ENCODE measurements at places on chromosomes 1 and 21. TPM values are rescaled to one million over a fixed set of nuclear protein-coding genes. Genes with fewer than 3 reads are reported as not detected.

The GFI1 gene
- 0.26 TPM for total RNA-seq

- no peak for DNase-seq
Measured at GRCh38 chr1:176843352-176844297, 320.9 kb downstream of the ASTN1 start.

- no peak for DNase-seq
Measured at GRCh38 chr1:189616893-189617292, 860.8 kb downstream of the BRINP3 start.

The UQCRHL gene
- 4.7 TPM for total RNA-seq

DNA sequence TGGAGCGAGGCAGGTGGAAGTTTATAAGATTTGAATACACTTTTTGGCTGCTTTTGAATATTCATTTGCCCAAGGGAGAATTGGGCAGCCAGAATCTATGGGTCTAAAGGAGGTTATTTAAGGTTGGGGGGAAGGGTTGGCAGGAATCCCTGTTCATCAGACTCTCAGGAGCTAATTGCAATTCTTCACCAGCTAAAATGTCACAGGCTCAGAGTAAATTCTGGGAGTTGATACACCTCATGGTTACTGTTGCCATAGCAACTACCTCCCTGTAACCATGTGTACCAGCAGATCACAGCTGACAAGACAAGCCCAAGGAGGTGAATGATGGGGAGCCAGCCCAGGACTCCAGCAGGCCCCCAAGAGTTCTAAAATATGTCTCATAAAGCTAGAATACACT is 75.5 kb downstream of the CAMK2N1 start:
- no peak for DNase-seq

DNA sequence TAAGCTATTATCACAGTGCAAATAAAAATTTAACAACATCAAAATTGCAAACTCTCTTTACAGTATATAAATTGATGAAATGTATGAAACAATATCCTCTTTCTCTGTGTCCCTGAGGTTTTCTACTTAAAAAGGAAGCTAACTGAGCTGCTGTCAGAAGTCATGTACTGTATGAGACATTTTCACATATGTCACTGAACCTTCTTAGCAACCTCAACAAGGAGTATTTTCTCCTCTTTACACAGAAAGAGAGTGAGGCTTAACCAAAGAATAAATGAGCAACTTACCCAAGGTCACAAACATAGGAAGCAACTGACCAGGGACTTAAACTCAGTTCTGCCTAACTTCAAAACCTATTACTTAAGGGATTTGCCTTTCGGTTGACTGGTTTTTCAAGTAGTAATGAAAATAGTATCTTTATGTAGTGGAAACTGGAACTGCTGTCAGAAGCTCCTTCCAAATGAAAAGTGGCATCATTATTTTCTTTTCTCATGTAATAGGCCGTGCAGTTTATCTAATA is 288.9 kb downstream of the LRRIQ3 start:
- no peak for DNase-seq

The MX2 gene
- total RNA-seq: 0.59 TPM

DNA sequence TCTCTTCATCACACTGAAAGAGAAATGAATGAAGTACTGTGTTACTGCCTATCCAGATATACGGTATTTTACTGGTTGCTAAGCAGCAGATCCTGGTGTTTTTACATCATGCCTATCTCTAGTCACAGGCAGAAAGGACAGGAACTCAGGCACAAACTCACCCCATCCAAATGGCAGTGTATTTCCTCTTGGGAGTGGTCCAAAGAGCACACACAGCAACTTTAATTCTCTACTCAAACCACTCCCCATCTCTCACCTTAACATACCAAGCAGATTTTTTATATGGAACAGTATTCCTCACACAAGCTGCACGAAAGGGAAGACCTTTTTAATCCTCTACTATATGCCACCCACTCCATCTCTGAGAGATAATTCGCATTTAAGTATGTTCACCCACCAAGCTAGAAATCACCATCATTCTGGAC is 27.3 kb downstream of the EIF4G3 start:
- DNase-seq: peak; percentile 78

The SASS6 gene
- 5.0 TPM for total RNA-seq

The PEF1 gene
- 133 TPM for total RNA-seq

Measured in pulmonary artery endothelial cell (primary cell).